ENCODE measurements at places on chromosomes 3 and 15.

GRCh38 chr3:186172353-186172752 lies 63.5 kb upstream of the ETV5 start:
- DNase-seq, result no peak

DNA sequence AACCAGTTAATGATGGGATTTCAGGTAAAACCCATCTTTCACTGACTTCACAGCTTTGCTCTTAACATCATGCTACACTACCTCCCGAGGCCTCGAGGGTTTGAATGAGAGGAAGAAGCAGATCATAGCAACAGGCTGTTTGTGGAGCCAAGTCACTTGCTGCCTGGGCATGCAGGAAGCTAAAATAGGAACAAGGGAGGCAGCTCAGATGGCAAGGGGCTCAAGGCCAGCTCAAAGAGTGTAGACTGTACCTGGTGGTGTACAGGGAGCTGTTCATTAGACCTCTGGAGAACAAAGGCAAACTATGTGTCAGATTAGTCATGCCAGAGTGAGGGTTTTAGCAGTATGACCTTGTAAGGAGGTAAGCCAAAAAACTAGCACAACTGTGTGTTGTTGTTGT lies 28.8 kb downstream of the ARRDC4 start:
- no peak for DNase-seq

GRCh38 chr3:59695860-59696259 lies 646.0 kb upstream of the CFAP20DC start:
- no peak for DNase-seq

- DNase-seq, result no peak
These were observed 4.1 kb downstream of the FLNB start for GRCh38 chr3:58012302-58012701.

DNA sequence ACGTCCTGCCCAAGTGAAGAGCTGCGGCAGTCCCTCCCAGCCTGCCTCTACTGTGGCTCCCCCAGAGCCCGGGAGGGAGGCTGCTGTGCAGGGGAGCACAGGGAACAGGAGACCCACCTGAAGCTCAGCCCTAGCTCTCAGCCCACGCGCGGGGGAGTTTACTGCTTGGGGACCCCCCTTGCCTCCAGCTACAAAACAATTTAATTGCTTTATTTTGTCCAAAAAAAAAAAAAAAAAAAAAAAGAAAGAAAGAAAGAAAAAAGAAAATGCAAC lies 78.1 kb downstream of the CLDN11 start:
- DNase-seq, result no peak

GRCh38 chr3:172550347-172550943 lies 27.2 kb upstream of the TNFSF10 start:
- DNase-seq, result peak; percentile 32

DNA sequence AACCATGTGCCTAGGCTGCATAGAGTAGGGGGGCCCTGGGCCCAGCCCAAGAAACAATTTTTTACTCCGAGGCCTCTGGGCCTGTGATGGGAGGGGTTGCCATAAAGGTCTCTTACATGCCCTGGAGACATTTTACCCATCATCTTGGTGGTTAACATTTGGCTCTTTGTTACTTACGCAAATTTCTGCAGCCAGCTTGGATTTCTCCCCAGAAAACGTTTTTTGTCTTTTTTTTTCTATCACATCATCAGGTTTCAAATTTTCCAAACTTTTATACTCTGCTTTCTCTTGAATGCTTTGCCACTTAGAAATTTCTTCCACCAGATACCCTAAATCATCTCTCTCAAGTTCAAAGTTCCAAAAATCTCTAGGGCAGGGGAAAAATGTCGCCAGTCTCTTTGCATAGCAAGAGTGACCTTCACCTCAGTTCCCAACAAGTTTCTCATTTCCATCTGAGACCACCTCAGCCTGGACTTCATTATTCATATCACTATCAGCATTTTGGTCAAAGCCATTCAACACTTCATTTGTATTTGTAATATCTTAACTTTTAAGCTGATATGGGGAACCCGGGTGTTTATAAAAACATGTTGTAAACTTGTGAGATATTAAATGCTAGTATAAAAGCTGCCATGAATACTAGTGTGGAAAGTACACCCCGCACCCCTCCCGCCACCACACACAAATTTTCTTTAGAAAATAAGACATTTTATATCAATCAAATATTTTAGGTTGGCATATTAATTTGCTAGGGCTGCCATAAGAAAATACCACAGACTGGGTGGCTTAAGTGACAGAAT lies 56.0 kb upstream of the PLSCR4 start:
- no peak for DNase-seq

GRCh38 chr3:132847849-132848625 lies 125.8 kb upstream of the NPHP3 start:
- no peak for DNase-seq

- DNase-seq, result no peak
These were observed 408.9 kb upstream of the THBS1 start for GRCh38 chr15:39171944-39172368.

DNA sequence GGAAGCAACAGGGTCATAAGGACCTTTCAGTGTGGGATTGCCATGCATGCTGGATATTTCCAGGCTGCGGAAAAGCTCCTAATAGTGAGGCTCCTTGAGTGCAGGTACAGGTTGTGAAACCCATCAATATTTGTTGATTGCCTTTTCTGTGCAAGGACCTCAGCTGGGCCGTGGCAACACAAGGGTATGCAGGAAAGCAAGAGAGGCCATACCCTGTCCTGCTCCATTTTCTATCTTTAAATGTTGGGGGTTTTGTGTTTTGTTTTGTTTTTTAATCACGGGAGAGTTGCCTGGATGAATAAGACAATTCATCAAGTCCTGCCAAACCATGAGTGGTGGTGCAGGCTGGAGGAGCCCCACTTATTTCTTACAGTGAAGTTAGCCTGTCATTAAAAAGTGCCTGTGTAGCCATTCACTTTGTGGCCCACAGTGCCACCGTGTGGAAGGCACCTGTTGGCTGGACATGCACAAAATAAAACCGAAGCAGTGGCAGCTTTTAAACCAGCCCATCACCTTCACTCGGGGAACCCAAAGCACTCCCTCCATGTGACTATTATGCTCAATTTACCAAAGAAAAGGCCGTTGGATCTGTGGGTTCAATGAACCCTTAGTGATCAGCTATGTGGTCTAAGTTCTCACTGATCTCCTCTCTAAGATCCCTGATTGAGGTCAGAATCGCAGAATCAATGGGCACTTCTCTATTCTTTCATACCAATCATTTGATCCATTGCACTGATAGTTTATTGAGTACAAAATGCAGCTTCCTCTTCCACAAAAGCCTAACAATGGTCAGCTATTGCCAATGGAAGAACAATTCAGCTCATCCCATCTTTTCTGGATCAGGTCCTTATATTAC lies 42.2 kb downstream of the CLDN18 start:
- no peak for DNase-seq

- no peak for DNase-seq
These were observed 10.3 kb upstream of the KIF7 start for GRCh38 chr15:89665449-89666181.

DNA sequence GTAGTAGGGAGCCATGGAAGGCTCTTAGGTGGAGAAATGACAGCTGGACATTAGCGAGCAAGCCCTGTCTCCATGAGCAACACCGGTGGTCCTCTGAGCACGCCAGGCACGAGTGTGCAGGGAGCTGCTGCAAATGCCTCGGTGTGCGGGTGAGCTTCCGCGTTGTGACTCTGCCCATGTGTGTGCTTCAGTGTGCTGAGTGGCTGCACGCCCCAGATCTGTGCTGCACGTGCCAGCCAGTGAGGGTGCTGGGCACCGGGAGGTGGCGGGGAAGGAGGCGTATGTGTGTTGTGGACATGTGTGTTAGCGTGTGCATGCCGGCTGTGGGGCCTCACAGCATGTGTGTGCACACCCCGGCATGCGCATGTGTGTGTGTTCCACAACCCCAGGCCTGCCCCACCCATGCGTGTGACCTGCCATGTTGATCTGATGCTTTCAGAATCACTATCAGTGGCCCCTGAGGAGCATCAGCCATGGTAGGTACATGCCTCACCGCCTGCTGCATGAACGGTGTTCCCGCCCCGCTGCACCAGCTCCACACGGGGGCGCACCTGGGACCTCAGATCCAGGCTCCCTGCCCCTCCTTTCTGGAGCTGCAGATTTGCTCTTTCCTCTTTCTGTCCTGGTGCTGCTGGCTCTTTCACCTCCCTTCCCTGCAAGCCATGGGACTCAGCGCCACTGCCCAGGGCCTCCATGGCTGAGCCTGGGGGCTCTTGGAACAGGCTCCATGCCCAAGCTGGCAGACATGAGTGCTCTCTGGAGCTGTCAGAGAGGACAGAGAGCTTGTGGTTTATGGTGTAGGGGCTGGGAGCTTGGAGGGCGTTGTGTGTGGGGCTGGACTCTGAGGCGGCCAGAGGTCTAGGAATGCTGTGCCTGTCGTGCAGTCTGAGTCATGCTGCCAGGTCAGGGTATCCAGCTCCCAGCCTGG lies 169.4 kb downstream of the TBC1D2B start:
- peak; percentile 12 for DNase-seq

GRCh38 chr3:125381743-125382142 lies 6.6 kb upstream of the ZNF148 start:
- DNase-seq, result no peak

GRCh38 chr3:146221276-146221675 lies 29.6 kb downstream of the PLSCR4 start:
- DNase-seq, result no peak

- no peak for DNase-seq
These were observed 583 bp downstream of the IL17RE start for GRCh38 chr3:9903238-9903624.

DNA sequence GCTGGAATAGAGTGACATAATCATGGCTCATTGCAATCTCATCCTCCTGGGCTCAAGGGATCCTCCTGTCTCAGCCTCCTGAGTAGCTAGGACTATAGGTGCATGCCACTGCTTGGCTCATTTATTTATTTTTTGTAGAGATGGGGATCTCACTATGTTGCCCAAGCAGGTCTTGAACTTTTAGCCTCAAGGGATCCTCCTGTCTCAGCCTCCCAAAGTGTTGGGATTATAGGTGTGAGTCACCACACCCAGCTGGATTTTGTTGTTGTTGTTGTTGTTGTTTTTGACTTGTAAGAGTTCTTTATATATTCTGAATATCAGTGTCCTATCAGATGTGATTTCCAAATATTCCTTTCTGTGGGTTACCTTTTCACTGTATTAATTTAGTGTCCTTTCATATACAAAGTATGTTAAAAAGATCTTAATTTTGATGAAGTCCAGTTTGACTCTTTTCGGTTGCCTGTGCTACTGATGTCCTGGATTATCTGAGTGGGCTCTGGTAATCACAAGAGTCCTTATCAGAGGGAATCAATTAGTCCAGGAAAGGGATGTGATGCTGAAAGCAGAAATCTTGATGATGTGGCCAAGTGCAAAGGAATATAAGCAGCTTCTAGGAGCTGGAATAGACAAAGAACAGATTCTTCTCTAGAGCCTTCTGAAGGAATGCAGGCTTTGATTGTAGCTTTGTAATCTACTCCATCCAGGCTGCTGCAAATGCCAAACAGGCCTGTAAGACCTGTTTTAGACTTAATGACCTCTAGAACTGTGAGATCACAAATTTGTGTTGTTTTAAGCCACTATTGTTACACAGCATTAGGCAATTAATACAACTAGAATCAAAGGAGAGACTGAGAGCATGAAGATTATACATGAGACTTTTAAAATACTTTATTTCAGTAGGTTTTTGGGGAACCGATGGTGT lies 30.2 kb downstream of the NCK1 start:
- no peak for DNase-seq

GRCh38 chr3:54067055-54067698 lies 55.2 kb upstream of the CACNA2D3 start:
- DNase-seq, result no peak

- DNase-seq, result no peak
These were observed 287.1 kb downstream of the NAALADL2 start for GRCh38 chr3:175146258-175146657.

DNA sequence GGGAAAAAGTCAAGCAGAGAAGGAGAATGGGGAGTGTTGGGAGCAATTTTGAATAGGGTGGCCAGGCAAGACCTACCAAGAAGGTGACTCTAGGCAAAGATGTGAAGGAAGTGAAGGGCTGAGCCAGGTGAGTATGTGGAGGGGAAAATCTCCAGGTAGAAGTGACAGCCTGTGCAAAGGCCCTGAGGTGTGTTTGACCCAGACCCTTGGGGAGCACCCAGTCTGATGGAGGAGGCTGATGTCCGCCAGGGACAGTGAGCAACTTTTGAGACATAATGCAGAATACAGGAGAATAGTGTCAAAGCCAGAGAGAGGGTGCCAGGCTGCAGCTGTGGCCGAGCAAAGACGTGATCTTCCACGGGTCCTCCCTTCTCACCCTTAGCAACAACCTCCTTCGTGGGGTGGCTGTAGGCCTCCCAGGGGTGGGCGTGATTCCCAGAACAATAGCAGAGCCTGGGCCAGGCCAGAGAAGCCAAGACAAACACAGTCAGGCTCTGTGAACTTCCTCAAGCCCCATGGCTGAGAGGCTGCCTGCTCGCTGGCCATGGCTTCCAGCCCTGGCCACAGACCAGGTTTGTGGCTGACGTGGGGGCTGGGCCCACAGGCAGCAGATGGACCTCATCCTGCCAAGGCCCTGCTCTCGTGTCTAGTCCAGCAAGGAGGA lies 58.1 kb downstream of the SLC6A6 start:
- no peak for DNase-seq

GRCh38 chr3:154758109-154758868 lies 321.8 kb upstream of the MME start:
- DNase-seq, result no peak

DNA sequence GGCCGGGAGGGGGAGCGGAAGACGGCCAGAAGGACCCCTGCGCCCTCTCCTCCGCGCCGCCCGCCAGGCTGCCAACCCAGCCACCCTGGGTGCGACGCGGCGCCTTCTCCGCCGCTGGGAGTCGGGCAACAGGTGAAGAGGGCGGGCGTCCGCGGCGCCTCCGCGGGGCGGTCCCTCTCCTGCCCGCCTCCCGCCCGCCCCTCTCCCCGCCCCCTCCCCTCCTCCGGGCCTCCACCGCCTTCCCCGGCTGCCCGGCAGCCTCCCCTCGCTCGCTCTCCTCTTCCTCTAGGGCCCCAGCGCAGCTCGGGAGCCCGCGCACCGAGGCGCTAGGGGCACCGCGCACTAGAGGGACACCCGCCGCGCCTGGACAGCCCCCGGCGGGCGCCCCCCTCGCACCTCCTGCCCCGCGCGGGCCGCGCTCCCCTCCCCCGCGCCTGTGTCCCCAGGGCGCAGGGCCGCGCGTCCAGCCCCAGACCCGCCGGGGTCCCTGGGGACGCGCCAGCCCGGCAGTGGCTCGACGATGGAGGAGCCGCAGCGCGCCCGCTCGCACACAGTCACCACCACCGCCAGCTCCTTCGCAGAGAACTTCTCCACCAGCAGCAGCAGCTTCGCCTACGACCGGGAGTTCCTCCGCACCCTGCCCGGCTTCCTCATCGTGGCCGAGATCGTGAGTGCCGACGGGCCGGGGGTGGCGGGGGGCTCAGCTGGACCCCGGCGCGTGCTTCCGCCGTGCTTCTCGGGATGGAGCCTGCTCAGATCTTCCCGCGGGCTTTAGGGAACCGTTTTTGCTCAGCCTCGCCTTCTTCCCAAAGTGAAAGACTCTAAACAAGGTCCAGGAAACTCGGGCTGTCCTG lies at the start of gene CMTM8:
CMTM8 (plus strand) TSS at position 228 of the 854 bp plus-strand sequence; CDS start at position 521, 293 bp downstream.
- no peak for DNase-seq

DNA sequence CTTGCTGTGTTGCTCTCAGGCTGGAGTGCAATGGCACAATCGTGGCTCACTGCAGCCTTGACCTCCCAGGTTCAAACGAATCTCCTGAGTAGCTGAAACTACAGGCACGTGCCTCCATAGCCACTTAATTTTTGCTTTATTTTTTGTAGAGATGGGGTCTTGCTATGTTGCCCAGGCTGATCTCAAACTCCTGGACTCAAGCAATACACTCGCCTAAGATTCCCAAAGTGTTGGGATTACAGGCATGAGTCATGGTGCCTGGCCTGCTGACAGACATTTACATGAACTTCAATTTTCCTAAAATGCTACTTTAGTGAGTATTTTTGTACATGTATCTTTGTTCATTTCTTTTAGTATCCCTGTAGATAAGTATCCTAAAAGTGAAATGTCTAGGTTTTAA lies 132.3 kb downstream of the SUCLG2 start:
- no peak for DNase-seq
